ENCODE measurements at places on chromosomes 12 and 14. TPM values are rescaled to one million over a fixed set of nuclear protein-coding genes. Genes with fewer than 3 reads are reported as not detected.

GRCh38 chr14:99174081-99174769, 97.8 kb downstream of the BCL11B start:
- DNase-seq, result no peak

- DNase-seq, result peak; percentile 28
Observed at GRCh38 chr12:108884116-108885012, 4.5 kb downstream of the DAO start.

GRCh38 chr14:35261774-35262173, 30.4 kb upstream of the PSMA6 start:
- peak; percentile 14 for DNase-seq

DNA sequence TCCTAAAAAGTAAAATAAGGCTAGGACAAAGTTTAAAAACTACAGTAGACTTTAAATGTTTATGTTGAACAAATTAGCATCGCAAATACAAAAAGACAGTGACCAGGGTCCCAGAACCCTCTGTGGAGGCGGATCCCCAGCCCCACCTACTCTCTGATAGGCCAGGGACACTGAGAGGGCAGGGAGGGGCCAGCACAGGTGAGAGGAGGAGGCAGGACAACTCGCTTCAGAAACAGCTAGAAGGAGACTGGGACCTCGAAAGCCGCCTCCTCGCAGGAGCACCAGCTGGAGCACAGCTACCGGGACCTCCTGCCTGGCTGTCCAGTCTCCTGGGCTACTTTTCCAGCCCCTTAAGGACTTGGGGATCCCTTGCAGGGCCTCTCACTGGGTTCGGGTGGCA, 992 bp downstream of the DNAH10 start:
- no peak for DNase-seq

- DNase-seq, result no peak
Observed at GRCh38 chr12:57616383-57617101, 5.3 kb downstream of the ARHGEF25 start.

DNA sequence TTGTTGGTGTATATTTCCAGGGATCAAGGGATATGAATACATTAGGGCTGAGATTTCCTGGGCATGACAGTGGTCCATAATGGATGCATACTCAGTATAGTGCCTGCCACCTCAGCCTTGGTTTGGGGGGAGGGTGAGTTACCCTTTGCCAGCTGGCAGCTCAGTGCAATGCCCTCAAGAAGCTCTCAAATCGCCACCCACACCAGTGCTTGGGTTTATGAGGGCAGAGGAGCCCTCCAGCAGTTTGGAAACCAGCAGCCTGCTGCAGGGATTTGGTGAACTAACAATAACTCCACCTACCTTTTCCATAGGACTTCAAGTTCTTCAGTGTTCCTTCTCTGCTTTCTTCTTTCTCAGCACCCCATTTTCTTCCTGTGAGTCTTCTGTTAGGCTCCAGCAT, 218.9 kb downstream of the LRFN5 start:
- no peak for DNase-seq

DNA sequence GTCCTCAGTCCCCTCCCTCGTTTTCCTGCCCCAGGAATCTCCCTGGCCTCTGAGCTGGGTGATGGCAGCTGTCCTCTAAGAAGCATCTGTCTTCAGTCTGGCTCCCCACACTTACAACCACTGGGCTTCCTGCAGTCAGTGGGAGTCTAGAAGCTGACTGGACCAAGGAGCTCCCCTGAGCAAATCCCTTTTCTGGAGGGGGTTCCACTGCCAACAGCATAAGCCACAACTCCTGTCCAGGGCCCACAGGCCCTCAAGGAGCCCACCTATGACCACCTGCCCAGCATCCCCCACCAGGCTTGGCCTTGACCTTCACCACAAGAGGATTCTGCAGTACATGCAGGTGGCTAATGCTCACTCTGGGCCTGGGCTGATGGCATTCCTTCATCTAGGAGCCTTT, 4.1 kb downstream of the RDH16 start:
- no peak for DNase-seq

DNA sequence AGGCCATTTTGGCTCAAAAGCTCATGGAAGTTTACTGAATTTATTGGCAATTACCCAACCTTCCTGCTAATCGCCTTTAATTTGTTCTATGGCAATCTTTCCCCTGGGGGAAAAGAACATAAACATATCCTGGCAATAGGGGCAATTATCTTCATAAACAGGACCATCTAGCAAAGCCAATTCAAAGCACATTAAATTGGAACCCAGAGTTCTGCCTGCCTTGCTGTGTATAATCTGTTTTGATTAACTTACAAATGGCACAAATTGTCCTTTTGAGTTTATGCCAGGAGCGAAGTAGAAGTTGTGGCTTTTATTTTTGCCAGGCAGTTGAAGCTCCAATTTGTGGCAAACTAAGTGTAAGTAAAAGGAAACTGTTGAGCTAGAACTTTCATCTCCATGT, 68.6 kb downstream of the C12orf50 start:
- no peak for DNase-seq

GRCh38 chr14:61098721-61099120, 117.7 kb downstream of the SLC38A6 start:
- no peak for DNase-seq

GRCh38 chr14:67559639-67560038, 26.5 kb downstream of the PLEKHH1 start:
- DNase-seq, result no peak

DNA sequence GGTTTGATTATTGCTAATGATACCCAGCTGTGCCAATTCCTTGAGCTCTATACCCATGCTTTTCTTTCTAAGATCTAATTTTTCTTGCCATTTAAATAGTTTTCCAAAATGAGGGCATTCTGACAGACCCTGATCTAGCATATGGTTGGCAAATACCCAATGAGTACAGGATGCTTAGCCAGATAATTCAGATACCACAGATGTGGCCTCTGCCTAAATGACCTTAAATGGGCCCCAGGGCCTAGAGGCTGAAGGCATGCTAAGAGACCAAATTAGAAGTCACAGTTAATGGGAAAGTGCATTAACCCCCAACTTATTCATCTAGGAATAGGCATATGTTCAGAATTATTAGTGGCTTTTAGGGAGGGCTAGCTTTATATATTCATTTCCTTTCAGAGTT, 122.3 kb upstream of the CNOT2 start:
- DNase-seq, result peak; percentile 16

GRCh38 chr12:95073698-95074520, 491 bp upstream of the NR2C1 start:
- DNase-seq, result no peak

DNA sequence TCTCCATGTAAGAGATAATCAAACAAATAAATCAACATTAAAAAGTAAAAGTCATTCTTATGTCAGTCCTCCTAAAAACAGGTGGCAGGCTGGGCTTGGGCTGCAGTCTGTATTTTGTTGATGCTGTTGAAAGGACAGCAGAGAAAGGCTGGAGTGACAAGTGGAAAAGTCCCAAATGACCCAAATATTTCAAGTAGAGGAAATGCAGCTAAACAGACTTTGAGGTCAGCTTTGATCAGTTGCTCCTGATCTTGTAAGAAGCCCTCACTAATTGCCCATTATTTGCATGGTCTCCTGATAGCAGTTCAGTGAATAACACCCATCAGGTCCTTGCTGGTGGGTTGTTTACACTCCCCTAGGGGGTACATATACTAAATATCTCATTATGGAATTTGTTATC, 24.9 kb downstream of the TBX3 start:
- DNase-seq, result no peak

DNA sequence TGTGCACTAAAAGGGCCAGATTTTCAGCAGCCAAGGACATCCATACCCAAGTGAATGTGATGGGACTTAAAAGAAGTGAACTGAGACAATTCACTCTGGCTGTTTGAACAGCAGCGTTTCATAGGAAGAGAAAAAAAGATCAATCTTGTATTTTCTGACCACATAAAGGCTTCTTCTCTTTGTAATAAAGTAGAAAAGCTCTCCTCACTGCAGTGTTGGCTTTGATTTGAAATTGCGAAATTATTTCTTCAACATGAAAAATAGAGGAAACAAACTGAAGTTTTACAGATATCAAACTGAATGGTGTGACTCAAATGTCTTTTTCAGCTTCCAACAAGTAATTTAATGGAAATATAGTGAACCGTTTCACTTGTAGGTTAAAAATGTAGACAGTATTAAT, 11.3 kb upstream of the KCNMB4 start:
- no peak for DNase-seq

- peak; percentile 56 for DNase-seq
Observed at GRCh38 chr12:71415336-71416231, 24.0 kb upstream of the LGR5 start.

GRCh38 chr14:71713016-71713415, 219.2 kb upstream of the RGS6 start:
- no peak for DNase-seq

DNA sequence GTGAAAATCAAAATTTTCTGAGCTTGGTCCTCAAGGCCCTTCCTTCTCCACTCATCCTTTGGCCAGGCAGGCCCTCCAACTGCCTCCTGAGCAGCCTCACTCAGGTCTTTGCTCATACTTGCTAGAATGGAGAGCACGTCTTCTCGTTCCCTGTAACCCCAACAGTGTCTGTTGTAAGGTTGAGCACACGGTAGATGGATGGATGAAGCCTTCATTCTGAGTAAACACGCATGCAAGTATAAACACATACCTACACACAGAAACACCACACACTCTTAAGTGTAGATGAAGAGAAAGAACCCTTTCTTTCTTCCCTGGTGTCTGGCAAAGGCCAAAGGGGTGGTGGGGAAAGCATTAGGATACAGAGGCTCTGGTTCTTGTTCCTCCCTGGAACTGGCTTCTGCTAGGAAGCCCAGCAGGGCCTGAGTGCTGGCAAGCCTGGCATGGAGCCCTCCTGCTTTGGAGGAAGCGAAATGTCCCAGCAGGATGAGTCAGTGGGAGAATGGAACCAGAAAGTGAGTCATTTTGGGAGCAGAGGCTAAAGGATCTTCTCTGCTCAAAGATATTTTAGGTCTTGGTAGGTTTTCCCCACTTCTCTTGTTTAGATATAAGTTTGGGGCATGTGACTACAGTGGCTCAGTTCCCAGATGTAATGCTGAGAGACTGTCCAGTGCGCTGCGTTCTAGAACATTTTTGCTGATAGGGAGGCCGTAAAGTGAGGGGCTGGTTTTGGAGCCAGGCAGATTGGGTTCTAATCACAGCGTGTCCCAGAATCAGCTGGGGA, 127.4 kb downstream of the CACNA1C start:
- peak; percentile 77 for DNase-seq

GRCh38 chr14:65937079-65937959, 524.8 kb downstream of the FUT8 start:
- no peak for DNase-seq

- DNase-seq, result no peak
Observed at GRCh38 chr12:132131229-132131628, 12.9 kb downstream of the DDX51 start.

DNA sequence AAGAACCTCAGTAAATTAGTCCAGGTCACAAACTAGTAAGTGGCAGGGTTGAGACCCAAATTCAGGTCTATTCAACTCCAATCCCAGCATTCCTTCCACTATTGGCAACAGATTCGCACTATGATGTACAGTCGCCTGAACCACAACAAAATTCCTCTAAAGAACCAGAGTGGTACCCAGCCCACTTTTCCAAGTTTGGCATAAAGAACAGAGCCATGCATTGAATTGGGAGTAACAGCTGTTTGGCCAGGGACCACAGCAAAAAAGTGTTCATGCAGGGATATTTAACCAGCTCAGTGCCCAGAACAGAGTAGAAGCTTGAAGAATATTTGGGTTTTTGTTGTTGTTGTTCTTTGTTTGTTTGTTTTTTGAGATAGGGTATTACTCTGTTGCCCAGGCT, 9.7 kb downstream of the TC2N start:
- DNase-seq, result no peak

DNA sequence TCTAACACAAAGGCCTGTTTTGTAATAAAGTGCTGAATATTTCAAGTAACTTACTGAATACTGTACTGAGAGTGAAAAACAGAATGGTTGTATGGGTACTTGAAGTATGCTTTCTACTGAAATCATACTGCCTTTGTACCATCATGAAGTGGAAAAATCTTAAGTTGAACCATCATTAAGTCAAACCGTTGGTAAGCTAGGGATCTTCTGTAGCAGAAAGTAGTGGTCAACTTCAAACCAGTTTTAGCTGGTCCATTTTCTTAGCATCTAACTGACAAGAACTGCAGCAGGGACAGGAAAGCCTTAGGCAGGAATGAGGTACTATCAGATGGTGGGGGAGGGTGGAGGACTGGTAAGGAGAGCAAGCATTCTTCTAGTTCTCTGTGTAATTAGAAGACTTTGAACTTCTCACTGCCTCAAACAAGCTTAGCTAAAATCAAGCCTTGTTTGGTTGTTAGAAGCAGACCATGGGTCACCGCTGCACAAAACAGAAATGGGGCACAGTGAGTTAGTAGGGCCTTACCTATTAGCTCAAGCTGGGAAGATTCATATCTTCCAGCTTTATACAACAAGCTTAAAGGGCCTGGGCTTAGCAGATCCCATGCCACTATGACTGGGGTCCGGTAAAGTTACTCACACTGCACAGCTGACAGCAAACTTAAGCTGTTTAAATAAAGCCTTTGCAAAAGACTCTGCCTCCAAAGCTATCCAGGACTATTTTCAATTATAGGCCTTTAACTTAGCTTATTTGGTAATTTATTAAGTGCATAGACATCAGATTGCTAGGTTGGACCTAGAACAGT, 73.8 kb downstream of the ACADS start:
- DNase-seq, result no peak

DNA sequence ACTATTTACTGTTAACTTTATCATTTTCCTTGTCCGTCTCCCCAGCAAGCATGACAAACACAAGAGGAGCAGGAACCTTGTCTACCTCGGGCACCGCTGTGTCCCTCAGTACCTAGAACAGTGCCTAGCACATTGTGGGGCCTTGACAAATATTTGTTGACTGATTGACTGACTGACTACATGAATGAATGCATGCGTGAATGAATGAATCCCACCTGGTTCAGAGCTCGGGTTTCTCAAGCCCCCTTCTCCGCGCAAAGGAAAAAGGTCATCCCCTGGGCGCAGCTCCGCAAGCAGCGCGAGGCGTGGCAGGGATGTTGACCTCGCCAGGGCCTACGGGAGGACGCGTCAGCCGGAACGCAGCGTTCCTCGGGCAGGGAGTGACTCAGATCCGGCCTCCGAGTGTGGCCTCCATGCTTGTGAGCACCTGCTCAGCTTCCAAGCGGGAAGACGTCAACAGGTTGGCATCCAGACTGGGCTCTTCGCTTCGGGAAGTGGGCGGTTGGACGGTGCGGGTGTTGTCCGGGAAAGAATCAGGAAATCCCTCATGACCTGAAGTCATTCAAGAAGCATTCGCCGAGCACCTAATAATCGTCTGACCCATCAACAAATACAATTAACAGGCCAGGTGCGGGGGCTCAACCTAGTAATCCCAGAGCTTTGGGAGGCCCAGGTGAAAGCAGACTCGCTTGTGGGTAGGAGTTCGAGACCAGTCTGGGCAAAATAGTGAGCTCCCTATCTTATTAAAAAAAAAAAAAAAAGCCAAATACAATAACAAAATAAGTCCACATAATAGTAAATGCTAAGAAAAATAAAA, 13.9 kb upstream of the UBC start:
- DNase-seq, result peak; percentile 51

- peak; percentile 79 for DNase-seq
Observed at GRCh38 chr12:50039151-50039835, 14.0 kb upstream of the RACGAP1 start.

- no peak for DNase-seq
Observed at GRCh38 chr12:50992819-50993218, 33.4 kb downstream of the SLC11A2 start.

GRCh38 chr14:99769123-99769522, 24.1 kb upstream of the EML1 start:
- DNase-seq, result no peak

AJUBA gene
- 17.0 TPM for total RNA-seq

PAN2 gene
- total RNA-seq, result 16.9 TPM

NGB gene
- not detected for total RNA-seq

EML1 gene
- 19.2 TPM for total RNA-seq

TAC3 gene
- total RNA-seq, result 0.85 TPM

TPH2 gene
- total RNA-seq, result not detected

GARIN6 gene
- total RNA-seq, result not detected

CABP1 gene
- not detected for total RNA-seq
